Activated CD4-positive, alpha-beta T cell treated with anti-CD3 and anti-CD28 coated beads for 1 hour (primary cell): ENCODE measurements at places on chromosomes 6 and 20.

- no peak for DNase-seq
These were observed 43.6 kb downstream of the PXDC1 start for GRCh38 chr6:3707751-3708412.

- DNase-seq = no peak
These were observed 171.8 kb upstream of the LAMA2 start for GRCh38 chr6:128711149-128711548.

GRCh38 chr6:408599-409102, 17.1 kb downstream of the IRF4 start:
- DNase-seq = no peak

- DNase-seq = no peak
These were observed 72.9 kb upstream of the DTNBP1 start for GRCh38 chr6:15735567-15736265.

DNA sequence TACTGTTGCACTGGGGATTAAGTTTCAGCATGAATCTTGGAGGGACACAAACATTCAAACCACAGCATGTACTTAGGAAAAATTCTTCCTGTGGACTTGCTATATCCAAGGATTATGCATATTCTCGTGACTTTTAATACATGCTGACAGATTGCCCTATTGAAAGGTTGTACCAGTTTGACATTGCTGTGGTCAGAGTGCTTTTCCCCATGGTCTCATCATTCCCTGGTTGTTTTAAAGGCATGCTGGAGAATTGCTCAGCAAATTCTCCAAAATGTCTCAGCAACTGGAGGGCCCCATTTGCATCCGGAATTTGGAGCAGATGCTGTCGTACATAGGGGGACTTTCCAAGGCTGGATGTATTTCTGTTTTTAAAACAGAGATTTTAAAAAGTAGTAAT, 7.4 kb downstream of the HECA start:
- no peak for DNase-seq

DNA sequence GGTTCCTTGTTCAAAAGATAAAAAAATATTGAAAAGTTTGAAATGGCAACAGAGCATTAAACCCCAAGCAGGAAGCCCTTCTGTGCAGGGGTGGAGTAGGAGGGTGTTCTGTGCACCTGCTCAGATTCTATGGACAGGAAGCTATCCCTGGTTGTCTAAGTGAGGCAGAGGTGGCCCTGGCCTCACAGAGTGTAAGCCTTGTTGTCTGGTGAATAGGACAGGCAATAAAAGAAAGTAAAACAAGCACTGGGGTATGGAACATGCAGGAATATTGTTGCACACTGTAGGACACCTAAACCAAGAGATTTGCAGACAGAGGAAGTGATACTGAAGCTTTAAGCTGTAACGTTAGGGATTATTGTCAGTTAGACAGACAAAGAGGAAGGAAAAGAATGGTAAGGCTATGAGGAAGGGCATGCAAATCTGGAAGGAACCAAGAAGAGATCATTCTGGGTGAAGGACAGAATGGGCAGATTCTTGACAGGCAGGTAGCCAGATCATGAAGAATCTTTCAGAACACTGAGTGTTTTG, 66.8 kb downstream of the TBC1D7 start:
- DNase-seq = no peak

DNA sequence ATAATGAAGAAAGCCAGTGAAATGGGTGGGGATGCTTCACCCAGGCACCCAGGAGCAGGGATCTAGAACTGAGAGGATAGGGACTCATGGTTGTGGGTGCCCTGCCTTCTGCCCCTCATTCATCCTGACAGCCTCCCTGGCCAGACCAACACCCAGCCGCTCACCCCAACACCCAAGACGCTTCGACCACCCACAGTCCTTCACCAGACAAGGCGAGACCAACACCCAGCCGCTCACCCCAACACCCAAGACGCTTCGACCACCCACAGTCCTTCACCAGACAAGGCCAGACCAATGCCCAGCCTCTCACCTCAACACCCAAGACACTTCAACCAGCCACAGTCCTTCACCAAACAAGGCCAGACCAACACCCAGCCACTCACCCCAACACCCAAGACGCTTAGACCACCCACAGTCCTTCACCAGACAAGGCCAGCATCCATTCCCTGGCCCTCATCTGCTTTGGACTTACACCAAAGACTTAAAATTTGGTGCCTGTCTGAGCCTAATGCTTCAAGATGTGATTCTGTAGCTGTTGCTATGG, 131.5 kb downstream of the ANKRD60 start:
- no peak for DNase-seq

- no peak for DNase-seq
These were observed 28.3 kb upstream of the CSNK2A1 start for GRCh38 chr20:571754-572441.

GRCh38 chr6:144617708-144618107, 332.6 kb downstream of the UTRN start:
- no peak for DNase-seq

DNA sequence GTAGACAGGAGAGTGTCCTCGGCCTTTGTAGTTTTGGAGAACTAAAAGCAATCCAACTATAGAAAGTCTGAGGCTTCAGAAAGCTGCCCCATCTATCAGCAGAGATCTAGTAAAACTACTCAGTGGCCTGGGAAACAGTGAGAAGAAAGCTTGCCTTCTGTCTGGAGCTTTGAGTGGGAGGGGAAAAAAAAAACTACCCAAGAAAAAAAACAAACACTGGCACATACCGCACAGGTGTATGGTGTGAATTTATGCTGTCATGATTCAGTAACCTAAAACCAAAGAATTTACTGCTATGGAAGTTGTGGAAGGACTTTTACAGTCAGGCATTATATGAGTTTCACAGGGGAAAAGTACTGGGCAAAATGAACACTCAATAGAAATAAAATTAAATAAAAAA, 280.5 kb downstream of the ADGRB3 start:
- DNase-seq = no peak

DNA sequence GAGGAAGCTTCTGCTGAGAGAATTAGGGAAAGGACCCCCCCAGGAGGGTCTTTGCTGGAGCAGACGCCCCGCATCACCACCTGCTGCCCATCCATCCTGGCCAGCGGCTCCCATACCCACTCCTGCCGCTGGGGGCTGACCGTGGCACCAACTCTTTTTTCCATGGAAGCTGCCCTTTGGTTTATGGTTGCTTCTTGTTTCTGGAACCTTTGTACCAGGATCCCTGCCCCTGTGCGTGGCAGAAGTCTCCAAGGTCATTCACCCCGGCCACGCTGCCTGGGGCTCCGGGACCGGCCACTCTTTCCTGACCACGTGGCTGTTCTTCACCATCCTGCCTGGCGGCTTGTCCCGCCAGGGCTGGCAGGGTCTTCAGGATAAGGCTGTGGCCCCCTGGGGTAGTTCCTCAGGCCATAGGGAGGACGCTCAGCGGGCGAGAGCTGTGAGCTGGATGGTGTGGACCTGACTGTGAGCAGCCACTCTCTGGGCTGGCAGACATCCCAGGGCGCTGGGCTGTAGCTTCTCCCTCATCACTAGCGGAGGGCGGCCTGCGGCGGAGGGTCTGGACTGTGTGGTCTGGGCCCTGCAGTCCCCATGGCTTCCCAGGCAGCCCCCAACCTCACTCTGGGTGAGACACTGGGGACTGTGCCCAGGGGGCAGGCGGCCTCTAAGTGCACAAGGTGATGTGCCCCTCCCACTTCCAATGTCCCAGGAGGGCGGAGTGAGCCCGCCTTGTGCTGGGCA, 22.8 kb upstream of the RBBP8NL start:
- DNase-seq = no peak

DNA sequence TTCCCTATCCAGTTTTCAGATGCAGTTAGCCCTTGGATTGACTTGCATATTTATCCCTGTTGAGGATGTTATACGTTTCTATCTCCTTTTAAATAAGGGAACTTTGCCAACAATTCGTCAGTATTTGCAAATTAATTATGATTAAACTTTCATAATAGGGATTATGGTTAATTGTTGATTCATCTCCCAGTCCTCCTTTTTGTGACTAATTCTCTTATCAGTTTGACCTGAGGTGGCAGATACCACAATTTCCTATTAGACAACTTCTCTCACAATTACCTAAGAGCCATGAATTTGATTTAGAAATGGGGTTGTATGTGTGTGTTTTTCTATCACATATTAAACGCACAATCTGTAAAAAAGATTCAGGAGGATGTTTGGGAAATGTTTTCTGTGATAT, 172.9 kb downstream of the LAMA2 start:
- no peak for DNase-seq

DNA sequence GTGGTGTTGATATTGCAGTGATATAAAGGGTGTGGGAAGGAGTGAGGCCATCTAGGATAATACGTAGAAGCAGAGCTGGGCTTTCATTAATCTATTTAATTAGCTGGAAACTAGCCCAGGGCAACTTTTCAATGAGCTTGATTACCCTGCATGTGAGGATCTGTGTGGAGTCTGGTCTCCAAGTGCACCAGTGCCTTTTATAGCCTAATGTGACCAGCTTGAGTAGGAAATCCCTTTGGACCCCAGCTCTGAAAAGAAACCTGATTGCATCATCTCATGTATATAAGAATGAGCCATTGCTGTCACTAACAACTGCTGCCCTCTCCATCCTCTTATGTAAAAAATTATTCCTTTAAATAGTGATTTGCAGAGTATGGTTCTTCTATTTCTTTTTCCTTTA, 72.6 kb downstream of the CD109 start:
- no peak for DNase-seq

DNA sequence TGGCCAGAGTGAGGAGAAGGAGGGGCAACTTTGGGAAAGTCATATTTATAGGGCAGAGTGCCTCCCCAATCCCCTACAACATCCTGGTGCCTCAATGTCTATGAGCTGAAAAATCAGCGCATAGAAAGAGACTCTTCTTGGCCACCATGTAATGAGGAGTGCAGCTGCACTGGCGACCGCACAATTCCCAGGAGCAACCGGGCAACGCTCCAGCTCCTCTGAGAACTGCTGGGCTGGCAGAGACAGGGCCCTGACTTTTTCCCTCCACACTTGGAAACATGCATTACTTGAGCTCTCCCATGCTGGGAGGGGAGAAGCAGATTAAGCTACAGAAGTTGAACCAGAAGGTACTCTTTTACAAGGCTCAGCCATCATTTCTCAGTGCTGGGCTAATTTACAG, 31.4 kb upstream of the MARCKS start:
- DNase-seq = no peak

GRCh38 chr6:132693478-132693877, 20.4 kb downstream of the VNN1 start:
- DNase-seq = no peak

GRCh38 chr20:23050847-23051627, 1.6 kb upstream of the THBD start:
- no peak for DNase-seq

DNA sequence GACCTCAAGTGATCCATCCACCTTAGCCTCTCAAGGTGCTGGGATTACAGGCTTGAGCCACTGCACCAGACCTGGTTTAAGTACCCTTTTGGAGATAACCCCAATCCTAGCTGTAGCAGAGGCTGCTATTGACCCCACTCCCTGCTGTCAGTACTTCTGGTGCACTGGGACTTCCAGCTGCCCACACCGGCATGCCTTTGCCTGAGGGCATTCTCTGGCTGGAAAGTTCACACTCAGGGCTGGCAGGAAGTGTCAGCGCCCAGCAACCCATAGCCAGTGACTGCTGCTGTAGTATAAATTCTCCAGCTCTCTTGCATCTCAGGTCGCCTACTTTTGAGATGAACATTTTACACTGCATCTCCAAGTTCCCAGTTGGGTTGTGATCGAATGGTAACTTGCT, 75.3 kb downstream of the UTRN start:
- no peak for DNase-seq

DNA sequence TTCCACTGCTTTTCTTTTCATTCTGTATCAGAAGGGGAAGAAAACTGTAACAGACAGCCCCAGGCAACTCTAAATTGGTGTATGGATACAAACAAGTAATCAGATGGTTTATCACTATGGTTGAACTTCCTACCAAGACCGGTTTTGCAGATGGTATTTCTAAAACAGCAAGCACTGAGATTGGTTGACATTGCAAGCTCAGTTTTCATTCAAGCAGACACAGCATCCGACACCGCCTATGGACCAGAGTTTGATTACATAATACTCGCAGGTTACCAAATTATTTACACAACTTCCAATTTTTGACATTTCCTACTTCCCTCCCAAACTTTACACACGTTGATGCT, 209.9 kb downstream of the ALDH8A1 start:
- DNase-seq = no peak

- DNase-seq = no peak
These were observed 3.7 kb downstream of the NRN1 start for GRCh38 chr6:6002848-6003620.

GRCh38 chr6:13273202-13273930, 55.0 kb downstream of the TBC1D7 start:
- no peak for DNase-seq

- no peak for DNase-seq
These were observed 567.8 kb upstream of the ID4 start for GRCh38 chr6:19269341-19269898.

- DNase-seq = no peak
These were observed 137.9 kb upstream of the NEDD9 start for GRCh38 chr6:11370191-11371018.

GRCh38 chr6:9405369-9405768, 970.0 kb upstream of the SLC35B3 start:
- no peak for DNase-seq

DNA sequence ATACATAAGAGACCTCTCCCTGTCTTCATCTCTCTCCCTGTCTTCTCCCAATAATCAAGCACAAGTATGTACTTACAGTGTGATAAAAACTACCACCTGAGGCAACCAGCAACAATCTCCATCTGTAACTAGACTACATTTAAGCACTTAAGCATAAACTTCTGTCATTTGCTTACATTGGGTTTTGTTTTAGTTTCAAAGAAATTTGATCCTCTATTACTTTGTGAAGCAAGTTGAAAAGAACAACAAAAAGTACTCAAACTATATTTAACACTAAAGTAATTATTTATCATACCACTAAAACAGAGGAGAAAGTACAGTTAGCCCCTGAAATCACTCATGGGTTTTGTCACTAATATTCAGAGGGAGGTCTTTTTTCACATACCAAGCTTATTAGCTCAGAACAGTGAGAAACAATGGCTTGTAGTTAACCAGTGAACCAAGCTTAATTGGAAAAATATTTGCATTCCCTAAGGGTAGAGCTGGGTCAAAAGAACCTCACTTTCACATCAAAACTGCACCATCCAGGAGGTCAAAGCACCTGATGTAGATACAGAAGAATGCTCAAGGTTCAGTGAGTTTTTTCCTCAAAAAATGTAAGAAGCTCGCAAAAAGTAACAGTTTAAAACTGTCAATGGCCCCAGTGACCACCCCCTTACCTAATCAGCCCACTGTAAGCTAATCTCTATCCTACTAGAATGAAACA, 34.1 kb downstream of the DCDC2 start:
- DNase-seq = no peak

GRCh38 chr6:106142876-106143431, 56.8 kb downstream of the PRDM1 start:
- no peak for DNase-seq

GRCh38 chr6:79604583-79605037, 26.5 kb upstream of the SH3BGRL2 start:
- DNase-seq = no peak

DNA sequence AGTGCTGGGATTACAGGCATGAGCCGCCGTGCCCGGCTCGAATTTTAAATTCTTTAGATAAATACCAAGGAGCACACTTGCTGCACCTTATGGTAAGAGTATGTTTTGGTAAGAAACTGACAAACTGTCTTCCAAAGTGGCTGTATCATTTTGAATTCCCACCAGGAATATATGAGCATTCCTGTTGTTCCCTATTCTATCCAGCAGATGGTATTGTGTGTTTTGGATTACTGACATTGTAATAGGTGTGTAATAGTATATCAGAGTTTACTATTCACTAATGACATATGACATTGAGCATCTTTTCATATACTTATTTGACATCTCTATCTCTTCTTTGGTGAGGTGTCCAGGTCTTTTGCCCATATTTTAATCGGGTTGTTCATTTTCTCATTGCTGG, 40.5 kb downstream of the TGM6 start:
- DNase-seq = no peak
